Left ventricle myocardium superior (tissue), 1 donor: ENCODE measurements at places on chromosomes 5 and 9.

- no peak for DNase-seq
Observed at GRCh38 chr5:39494534-39494933, 69.8 kb upstream of the DAB2 start.

- DNase-seq = no peak
Observed at GRCh38 chr5:138359621-138360020, 7.1 kb downstream of the KDM3B start.

DNA sequence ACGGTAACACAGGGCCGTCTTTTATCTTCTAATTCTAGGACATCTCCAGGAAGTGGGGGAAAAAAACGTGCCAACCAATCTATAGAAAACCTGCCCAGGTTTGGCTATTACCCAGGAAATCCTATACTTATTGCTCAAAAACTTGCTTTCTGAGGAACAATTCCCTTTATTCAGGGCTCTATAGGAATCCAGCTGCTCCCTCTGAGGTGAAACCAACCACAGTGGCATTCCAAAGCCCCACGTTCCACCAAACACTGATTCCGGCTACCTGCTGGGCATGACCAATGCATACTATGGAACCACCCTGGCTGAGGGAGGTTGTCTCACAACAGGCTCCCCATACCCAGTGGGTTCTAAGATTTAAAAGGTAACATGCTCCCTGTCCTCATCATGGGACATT lies 57.6 kb downstream of the GLIS3 start:
- no peak for DNase-seq

GRCh38 chr9:8852301-8852864 lies 1052.8 kb upstream of the DMAC1 start:
- no peak for DNase-seq

DNA sequence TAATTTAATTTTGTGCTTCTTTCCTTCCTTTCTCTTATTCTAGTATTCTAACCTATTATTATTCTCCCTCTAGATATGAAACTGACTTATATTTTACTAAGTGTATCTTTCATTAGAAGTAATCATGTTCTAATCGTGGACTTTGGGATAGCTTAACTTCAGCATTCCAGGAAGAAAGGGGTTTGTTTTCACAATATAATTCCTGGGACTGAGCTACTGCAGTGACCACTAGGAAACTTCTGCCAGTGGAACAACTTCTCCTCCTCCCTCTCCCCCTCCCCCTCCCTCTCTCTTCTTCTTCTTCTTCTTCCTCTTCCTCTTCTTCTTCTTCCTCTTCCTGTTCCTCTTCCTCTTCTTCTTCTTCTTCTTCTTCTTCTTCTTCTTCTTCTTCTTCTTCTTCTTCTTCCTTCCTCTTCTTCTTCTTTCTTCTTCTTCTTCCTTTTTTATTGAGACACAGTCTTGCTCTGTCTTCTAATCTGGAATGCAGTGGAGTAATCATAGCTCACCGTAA lies 127.9 kb downstream of the NNT start:
- no peak for DNase-seq

DNA sequence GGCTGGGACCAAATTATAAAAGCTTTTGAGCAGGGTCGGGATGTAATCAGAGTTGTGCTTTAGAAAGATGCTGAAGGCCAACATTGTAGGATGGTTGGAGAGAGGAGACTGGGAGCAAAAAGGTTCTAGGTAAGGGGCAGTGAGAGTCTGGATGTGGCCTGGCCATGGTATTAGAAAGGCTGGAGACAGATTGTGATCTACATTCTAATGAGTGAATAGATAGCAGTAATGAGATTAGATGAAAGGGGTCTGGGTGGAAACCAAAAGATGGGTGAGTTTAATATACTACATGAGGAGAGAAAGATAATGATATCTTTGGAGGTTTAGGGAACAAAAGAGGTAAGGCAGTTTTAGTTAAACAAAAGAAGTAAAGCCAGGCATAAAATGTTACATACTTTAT lies 88.8 kb upstream of the SH3GL2 start:
- DNase-seq = no peak

DNA sequence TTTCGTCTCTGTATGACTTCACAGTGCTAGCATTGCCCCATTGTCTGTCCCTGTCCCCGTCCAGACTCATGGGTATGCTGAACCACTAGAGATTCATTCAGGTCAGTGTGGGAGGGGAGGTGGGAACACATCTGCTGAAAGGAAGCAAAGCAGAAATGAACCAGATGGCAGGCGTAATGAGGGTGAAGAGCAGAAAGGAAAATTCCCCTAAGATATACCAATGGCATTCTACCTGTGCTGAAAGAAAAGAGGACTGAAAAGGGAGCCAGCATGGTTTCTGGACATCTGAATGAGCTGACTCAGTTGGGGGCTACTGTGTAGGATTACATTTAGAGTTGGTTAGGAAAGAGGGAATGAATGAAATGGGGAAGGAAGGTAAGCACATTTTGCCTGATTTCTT lies 678.7 kb downstream of the MAT2B start:
- no peak for DNase-seq

DNA sequence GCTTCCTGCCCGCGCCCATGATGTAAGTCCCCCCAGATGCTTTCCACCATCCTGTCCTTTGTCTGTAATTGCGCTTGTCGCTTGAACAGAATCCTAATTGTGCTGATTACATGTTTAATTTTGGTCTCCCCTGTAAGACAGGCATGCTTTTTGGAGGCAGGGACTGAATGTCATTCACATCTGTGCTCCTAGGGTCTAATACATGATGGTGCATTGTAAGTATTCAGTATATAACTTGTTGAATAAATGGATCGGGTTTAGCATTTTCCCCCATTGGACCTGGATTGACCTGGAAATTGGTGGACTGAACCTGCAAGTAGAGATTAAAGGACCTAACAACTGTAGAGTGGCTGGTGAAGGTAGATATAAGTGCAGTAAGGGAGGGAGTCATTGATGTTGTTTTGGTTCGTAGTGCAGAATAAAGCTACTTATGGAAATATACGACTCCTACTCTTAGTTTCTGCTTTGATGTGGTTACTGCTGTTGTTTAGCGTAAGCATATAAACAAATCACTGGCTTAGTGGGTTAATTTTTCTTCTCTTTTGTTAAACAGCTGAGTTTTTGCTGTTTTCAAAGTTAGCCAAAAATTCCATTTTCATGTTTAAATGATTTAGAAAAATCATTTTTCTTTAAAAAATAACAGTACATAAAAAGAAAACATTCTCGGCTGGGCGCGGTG lies 57.3 kb downstream of the TRIO start:
- no peak for DNase-seq

DNA sequence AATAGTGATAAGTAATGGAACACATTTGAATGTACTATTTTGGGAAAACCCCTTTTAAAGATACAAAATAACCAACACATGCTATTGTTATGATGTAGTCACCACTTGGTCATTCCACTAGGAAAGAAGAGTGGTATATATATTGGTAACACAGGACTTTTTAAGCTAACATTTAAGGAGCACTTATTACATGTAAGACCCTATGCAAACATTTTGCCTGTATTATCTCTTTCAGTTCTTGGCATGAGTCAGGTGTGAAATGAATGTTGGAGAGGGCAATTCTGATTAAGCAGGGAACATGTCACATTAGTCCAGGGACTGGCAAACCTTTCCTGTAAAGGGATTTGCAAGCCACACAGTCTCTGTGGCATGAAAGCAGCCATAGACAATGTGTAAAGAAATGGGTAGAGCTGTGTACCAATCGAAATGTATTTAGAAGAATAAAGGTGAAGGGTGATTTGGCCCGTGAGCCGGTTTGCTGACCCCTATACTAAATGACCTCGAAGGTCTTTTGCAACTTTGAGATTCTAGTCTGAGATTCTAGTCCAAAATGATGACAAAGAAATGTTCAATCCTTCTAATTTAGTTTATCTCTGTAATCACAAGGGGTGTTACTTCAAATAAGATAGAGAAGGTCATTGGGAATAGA lies 15.3 kb downstream of the ABLIM3 start:
- no peak for DNase-seq

DNA sequence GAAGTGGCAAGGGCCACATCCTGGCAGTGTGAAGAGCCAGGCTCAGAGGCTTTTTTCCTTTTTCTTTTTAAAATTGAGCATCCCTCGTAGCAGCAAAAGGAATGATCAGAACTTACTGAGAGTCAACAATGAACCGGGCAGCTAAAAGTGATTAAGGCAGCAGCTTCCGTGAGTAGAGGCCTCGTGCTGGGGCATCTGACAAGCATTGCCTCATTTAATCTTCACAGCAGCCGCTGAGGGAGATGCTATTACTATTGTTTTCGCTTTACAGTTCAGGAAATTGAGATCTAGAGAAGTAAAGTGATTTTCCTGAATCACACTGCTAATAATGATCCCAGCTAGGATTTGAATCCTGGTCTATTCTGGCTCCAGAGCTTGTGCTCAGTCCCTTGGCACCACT lies 30.7 kb upstream of the PTGS1 start:
- DNase-seq = no peak

GRCh38 chr9:35862328-35862727 lies 7.9 kb downstream of the OR13J1 start:
- DNase-seq = no peak

DNA sequence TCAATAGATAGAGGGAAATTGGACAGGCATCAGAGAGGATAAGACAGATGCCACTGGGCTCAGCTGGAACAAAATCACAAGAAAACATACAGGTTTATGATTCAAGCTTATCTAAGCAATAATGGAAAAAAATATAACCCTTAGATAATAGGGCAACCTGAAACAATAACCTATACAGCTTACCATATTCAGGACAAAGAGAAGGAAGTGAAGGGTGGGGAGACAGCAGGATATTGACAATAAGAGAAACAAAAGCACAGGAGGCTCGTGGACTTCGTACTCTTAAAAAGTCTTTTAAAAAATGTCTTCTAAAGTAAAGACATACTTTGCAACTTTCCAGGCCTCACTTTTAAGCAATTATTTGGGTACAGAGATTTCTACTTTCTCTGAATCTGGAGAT lies 225.3 kb downstream of the NTRK2 start:
- no peak for DNase-seq

DNA sequence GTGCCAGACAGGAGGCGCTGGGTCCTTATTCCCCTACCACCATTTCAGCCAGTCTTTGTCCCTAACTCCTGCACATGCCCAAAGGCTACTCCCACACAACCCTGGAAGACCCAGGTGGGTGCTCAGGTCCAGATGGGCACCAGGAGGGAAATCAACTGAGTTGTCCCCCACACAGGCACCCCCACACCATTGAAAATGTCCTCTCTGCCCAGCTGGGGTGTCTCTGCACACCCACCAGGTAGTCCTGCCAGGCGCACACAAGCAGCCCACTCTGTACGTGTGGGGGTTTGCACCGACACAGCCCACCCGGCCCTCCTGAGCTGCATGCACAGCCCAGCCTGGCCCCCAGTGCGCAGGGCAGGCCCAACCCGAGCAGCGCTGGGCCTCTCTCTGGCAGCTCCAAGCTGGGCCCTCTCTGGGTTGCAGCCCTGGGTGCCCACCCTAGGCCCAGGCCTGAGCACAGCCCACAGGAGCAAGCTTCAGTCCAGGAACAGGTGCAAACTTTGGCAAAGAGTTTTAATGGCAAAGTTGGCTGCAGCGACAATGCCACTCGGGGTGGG lies 2.2 kb downstream of the RNF208 start:
- DNase-seq = no peak

GRCh38 chr9:30116673-30117217 lies 2267.7 kb upstream of the ACO1 start:
- no peak for DNase-seq

DNA sequence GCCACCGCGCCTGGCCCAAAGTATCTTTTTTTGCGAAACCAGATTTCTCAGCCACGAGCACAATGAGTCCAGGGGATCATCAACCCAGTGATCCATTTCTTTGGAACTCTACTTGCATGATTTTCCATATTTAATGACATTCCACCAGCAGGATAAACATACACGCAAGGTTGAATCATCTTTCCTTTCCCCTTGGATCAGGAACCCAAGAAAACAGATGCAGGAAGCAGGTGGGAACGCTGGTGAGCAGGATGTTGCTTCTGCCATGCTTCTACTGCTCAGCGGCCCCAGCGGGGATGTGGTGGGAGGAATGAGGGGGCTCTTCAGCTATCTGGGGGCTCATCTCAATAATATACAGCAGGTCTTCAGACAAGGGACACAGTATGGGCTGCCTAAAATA lies 118.2 kb downstream of the SEC61B start:
- DNase-seq = no peak

- DNase-seq = no peak
Observed at GRCh38 chr5:5371957-5372356, 50.5 kb upstream of the ICE1 start.

- DNase-seq = no peak
Observed at GRCh38 chr5:145362266-145362665, 472.9 kb downstream of the PRELID2 start.

DNA sequence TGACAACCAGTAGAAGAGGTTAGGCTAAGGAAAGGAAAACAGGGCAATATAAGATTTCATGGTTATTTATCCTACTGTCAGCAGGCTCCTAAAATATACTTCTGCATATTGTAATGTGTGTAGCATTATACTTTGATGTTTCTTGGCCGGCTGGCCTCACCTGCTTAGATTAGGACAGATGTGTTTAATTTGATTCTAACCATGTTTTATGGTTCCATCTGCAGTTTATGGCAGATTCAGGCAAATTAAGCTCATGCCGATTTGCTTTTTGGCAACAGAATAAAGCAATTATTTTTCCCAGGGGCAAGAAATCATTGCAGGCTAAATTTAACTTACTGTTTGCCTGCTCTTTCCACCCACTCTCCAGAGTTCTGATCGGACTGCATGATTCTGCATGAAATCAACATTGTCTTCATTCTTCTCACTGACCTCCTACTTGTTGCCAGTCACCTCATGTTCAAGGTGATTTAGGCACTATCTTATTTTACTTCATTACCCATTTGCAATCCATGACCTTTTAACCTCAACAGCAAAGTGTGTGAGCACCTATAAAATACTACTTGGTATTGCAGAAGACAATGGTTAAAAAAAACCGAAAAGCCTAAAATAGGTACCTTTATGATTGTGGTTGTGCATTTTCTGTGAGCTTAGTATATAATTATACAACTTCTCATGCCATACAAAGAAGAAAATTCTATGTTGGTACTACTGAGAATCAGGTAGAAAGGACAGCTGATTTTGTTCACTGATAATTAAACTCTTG lies 125.2 kb downstream of the EDIL3 start:
- no peak for DNase-seq

GRCh38 chr5:35656721-35657120 lies 39.1 kb downstream of the SPEF2 start:
- no peak for DNase-seq

DNA sequence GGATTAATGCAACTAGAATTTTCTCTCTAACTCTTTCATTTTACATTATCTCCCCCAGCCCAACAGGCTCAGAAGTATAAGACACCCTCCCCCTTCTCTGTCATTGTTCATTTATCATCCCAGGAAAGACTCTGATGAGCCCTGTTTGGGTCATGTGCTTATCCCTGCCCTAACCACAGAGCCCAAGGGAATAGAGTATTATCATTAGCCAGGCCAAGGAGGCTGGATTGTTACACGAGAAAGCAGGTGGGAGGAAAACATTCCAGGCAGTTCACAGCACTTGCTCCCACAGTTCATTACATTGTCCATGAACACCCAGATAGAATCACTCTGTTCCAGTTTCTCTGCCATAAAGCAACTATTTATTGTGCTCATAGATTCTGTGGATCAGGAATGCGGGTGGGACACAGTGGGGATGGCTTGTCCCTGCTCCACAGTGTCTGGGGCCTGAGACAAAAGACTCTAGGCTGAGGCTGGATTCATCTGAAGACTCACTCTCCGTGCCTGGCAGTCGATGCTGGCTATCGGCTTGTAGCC lies 59.5 kb upstream of the TMEM215 start:
- DNase-seq = no peak

- no peak for DNase-seq
Observed at GRCh38 chr9:99561509-99561917, 260.2 kb upstream of the NR4A3 start.
